ENCODE measurements at places on chromosomes 16 and 17.

DNA sequence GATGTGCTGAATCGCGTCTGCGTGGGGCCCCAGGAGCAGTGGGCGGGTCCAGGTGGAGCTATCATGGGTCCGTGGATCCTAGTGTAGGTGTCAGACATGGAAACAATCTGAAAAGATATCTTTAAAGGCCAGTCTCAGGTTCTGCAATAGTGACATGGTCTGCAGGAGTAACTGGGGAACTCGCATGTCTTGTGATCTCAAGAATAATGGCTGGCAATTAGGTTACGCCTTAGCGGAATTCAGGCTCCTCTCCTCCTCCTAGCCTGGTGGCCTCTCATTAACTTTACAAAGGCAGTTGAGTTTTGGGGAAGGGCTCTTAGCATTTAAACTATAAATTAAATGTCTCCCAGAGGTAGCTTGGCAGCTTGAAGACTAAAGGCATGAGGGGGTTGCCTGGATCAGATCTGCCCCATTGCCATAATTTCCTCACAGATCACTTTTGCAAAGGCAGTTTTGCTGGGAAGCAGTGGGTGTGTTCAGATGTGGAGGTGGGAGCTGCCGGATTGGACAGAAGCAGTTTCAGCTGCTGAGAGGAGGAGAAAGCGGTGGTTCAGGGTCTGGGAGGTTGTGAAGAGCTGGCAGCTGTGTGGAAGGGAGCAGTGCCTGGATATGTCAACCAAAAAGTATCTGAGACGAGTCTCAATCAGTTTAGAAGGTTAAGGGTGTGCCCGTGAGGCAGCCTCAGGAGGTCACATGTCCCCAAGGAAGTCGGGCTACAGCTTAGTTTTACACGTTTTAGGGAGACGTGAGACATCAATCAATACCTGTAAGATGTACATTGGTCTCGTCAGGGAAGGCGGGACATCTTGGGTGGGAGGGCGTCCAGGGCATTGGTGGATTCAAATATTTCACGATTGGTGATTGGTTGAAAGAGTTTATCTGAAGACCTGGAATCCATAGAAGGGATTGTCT lies 2.7 kb downstream of the TBCD start:
- no peak for DNase-seq

DNA sequence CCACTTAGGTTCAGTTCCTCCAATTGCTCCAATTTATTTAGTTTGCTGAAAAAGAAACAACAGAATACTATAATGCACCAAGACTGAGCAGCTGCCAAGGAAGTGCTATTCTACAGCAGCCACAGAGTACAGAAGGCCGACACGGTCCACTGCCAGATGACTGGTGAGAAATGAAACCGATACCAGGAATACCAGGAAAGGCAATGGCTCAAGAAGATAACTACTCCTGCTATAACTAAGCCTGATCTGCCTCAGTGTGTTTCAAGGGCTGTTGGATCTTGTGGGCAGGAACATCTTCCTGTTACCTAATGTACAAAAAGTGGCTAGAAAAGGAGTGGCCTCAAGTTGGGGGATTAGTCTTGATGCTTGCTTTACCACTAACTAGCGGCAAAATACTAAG lies 32.8 kb downstream of the MARVELD3 start:
- no peak for DNase-seq

GRCh38 chr16:27103954-27104353 lies 37.2 kb downstream of the C16orf82 start:
- DNase-seq, result no peak

- DNase-seq, result no peak
These were observed 47.7 kb downstream of the CMIP start for GRCh38 chr16:81492311-81492761.

DNA sequence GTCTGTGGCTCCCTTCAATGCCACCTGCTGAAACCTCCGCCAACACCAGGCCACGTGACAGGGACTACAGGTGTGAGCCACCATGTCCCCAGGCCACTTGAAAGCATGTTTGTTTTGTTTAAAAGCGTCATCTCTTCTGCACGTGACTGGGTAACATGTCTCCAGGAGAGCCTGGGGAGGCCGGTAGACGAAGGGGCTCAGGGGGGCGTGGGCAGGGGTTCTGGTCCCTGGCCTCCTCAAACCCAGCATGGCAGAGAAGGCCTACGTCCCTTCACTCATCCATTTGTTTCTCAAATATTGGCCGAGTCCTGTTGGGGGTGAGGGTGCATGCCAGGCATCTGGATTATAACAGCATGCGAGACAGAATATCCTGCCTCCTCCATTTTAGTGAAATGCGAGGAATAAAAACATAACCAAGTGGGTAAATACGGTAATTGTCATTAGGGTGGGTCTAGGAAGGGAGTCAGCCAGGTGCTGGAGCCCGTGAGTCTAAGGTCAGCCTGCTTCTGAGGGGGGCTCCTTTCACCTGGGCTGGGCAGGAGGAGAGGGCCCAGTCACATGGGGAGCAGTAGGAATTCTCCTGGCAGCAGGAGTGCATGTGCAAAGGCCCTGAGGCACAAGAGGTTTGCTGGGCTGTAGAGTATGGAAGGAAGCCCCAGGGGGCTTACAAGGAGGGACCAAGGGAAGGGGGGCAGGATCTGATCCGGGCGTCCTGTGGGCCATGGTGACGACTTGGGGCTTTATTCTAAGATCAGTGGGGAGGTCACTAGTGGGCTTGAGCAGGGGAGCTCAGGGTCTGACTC lies 26.8 kb upstream of the CIBAR2 start:
- no peak for DNase-seq

DNA sequence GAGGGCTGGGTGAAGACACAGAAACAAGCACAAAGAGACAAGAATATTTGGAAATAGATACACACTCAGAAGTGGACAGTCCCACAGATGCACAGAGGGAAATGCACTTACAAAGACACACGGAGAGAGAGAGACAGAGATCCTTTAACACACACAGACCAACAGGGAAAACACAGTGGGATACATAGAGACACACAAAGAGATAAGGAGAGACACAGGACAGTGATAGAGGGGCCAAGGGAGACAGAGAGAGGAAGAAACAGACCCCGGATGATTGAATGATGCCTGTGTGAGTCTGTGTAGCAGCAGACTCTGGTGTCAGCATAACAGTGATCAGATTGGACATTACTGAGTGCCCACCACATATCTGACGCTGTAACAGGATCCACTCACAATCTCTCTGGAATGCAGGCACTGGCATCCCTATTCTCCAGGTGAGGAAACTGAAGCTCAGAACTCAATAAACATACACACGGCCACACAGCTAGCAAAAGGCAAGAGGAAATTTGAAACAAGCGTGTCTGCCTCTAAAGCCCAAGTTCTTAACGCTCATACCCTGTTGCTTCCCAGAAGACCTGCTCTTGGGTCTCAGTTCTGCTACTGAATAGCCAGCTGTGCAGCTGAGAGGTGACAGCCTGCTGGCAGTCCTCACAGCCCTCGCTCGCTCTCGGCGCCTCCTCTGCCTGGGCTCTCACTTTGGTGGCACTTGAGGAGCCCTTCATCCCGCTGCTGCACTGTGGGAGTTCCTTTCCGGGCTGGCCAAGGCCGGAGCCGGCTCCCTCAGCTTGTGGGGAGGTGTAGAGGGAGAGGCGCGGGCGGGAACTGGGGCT lies 186.3 kb upstream of the NLRP1 start:
- DNase-seq, result no peak

DNA sequence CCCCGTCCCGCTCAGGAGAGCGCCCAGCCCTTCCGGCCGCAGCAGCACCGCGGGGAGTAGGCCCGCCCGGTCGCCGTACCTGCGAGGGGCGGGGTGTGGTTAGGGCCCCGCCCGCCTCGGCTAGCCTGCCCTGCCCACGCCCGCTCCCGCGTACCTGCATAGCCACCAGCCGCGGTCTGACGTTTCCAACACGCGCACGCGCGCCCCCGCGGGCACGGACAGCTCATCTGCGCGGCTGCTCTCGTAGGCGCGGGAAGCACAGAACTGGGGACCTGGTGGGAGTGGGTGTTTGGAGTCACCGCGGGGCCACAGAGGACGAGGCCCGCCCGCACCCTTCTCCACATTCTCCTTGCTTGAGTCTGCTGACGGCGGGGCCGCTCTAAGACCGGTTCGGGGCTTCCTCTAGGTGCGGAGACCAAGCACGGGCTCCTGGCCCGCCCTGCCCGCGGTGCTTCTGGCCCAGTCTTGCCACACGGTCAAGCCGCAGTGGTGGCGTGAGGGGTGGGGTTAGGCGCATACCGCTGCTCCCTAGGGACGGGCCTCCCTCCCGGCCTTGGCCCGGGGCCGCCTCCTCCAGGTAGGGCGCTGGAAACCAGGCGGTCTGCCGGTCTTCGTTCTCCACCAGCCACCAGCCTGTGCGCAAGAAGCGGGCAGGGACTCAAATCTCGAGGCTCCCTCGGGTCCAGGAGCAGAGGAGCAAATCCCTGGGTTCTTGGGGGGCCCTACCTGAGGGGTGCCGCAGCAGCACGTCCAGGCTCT lies 1.8 kb downstream of the NOXO1 start:
- DNase-seq, result no peak

DNA sequence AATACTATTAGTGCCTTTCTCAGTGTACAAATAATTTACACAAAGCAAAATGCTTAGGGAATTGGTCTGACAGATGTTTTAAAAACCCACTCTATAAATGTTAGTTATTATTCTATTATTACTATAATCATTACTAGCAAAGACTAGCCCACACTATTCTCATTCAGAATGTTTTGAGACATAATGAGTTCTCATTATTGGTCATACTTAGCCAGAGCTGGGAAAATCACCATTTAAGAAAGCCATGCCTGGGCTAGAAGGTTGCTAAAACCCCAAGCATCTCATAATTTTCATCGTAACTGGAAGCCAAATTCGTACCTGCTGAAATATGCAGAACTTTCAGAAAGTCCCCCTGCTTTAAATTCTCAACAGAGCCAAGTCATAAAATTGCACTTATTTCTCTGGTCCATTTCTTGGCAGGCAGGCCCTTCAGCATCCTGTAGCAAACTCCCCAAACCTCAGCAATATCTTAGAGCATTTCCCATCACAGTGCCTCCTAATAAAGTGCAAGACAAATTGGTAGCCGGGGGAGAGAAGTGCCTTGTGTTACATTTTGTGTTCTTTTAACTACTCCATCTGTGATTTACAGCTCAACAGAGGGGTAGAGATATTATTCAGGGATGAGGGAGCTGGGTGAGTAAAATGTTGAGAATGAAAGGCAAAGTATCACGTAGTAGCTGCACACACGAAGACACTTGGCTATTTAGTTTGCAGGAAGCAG lies 79.8 kb upstream of the ADAMTS18 start:
- no peak for DNase-seq

DNA sequence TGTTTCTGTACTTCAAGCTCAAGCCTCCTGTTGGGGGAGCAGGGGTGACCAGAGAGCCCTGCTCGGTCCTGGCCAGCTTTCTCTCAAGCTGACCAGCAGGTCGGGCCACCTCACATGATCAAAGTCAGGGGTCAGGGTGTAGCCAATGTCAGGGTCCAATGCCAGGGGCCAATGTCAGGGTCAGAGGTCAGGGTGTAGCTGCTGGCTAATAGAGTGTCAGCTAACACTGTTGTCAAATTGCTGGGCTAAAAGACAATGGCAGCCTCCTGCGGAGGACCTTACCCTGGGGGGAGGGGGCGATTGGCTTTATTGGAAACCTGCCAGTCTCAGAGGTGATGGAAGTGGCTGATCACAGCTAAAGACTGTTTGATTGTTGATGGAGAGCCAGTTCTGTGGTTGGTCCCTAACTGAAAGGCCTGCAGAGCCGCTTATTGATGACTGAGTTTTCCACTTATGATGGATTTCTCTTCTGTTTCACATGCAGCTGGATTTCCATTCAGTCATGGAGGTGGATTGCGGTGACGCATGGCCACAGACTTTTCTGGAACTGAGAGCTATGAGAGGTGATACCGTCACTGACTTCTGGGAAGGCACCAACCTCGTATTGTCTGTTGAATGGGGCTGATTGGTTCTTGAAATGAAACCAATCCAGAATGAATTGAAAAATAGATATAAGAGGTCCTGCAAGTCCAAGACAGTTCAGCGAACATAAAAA lies 97.4 kb upstream of the ZFHX3 start:
- DNase-seq, result no peak

- no peak for DNase-seq
These were observed 24.4 kb downstream of the TBC1D3B start for GRCh38 chr17:36151891-36152638.

GRCh38 chr17:13051915-13052314 lies 34.1 kb upstream of the ELAC2 start:
- peak; percentile 2 for DNase-seq

GRCh38 chr16:53755026-53755910 lies 51.3 kb downstream of the FTO start:
- no peak for DNase-seq

DNA sequence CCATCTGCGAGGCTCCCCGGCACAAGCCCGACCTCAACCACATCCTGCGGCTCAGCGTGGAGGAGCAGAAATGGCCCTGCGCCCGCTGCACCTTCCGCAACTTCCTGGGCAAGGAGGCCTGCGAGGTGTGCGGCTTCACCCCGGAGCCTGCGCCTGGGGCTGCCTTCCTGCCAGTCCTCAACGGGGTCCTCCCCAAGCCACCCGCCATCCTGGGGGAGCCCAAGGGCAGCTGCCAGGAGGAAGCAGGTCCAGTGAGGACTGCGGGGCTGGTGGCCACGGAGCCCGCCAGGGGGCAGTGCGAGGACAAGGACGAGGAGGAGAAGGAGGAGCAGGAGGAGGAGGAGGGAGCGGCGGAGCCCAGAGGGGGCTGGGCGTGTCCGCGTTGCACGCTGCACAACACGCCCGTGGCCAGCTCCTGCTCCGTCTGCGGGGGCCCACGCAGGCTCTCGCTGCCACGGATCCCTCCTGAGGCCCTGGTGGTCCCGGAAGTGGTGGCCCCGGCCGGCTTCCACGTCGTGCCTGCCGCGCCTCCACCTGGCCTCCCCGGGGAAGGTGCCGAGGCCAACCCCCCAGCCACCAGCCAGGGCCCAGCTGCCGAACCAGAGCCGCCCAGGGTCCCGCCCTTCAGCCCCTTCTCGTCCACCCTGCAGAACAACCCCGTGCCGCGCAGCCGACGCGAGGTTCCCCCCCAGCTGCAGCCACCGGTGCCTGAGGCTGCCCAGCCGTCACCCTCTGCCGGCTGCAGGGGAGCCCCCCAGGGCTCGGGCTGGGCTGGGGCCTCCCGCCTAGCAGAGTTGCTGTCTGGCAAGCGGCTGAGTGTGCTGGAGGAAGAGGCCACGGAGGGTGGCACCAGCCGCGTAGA lies 13.1 kb upstream of the PRR35 start:
- DNase-seq, result peak; percentile 32

GRCh38 chr17:27217631-27218030 lies 76.3 kb upstream of the WSB1 start:
- DNase-seq, result no peak

DNA sequence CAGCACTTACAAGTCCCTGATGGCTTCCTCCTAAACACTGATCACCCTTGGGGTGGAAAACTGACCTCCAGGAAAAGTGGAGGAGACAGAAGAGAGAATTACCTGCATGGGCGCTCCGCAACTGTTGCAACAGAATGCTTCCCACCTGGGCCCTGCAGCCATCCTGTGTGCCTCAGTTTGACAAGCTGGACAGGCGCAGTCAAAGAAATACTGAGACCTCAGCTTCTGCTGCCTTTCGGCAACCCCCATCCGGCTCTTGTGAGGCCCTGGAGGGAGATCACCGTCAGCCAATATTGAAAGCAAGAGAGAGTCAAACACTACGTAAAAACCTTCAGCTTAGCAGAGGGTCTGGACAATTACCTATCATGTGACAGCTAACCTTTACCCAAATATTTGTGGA lies 24.8 kb downstream of the SERPINF1 start:
- no peak for DNase-seq

Measured in C1 segment of cervical spinal cord (tissue), 14 donors.